EH (cell line): ENCODE measurements at places on chromosomes 2 and 18.
A peak's percentile ranks its signal among the peaks of the same experiment; 100 is the strongest.

DNA sequence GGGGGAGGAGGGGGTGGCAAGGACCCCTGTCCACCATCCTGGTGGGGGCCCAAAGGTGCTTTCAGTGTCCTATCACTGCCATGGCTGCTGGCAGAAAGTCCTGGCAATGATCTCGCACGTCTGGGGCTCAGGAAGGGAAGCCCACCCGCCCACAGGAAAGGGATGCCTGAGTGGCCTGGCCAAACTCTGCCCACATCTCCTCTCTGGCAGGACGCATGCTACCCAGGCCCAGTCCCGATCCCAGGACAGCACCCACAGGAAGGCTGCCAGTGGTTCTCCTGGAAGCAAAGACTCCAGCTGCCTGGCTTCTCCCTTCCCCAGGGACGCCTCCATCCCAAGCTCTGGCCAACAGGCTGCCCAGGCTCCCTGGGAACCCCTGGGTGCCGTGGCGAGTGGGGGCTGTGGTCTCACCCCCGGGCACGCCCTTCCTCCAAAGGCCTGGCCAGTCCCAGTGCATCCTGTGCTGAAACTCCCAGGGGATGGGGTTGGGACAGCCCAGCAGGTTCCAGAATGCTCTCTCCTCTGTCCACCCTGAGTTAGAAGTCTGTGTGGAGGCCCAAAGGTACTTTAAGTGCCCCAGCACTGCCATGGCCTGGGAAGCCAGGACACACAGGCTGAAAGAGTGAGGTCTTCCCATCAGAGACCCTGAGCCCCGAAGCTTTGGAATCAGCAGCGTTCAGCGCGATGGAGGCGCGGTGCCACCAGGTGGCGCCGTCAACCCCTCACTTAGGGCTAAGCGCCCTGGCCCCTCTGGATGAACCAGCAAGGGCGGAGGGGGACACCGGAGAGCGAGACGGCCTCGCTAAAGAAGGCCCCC, 29.8 kb upstream of the TAF1B start:
- DNase-seq, result peak; percentile 63

DNA sequence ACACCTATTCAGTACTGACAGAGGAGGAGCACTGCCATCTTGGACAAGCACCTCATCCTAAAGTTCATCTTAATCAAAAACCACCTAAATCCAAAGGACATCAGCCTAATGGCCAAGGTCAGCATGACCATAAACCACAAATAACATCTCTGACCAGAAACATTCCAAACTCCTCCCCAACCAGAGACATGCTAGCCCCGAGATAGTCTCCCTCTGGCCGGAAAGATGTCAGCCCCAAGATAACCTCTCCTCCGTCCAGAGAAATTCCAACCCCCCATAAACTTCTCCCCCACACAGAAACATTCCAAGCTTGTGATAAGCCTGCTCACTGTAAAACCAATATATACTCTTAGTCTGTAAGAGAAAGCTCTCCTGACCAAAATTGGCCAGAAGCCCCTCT, 260.6 kb downstream of the CLIP4 start:
- DNase-seq, result no peak

- no peak for DNase-seq
Observed at GRCh38 chr2:145286716-145287275, 766.9 kb upstream of the ZEB2 start.

GRCh38 chr18:11324510-11324909, 175.1 kb upstream of the PIEZO2 start:
- peak; percentile 46 for DNase-seq

DNA sequence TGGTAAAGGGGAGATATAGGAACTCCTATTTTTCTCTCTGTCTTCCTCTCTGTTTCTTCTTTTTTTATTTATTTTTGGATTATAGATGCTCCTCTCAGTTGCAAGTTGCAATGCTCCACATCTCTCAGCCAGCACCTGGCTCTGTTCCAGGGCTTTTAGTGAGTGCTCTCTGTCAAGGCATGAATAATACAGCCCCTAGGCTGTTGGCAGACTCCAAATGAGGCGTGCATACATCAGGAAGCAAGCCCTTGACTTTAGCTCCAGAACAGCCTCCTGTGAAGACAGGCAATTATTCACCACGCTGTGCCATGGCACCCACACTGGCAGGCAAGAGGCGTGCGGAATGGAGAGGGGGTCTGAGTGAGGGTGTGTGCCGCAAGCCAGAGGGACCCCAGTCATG, 228.1 kb upstream of the PXDN start:
- DNase-seq, result peak; percentile 93

DNA sequence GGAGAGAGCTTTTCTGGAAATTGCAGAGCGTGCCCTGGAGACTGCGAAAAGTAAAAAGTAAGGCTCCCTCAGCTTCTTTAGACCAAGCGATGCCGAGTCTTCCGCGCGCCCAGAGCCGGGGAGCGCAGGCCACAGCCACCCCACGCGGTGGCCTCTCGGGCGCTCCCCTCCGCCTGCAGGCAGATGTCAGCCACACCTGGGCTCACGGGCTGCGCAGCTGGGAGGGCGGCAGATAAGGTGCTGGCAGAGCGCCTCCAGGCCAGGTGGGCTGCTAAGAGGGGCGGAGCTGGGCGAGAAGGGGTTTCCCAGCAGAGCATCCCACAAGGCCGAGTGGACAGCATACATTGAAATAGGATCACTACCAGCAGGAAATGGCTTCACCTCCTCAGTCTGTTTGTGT, 81.7 kb downstream of the ARHGEF4 start:
- DNase-seq, result no peak

- DNase-seq, result no peak
Observed at GRCh38 chr2:102664471-102664909, 45.1 kb downstream of the SLC9A2 start.

DNA sequence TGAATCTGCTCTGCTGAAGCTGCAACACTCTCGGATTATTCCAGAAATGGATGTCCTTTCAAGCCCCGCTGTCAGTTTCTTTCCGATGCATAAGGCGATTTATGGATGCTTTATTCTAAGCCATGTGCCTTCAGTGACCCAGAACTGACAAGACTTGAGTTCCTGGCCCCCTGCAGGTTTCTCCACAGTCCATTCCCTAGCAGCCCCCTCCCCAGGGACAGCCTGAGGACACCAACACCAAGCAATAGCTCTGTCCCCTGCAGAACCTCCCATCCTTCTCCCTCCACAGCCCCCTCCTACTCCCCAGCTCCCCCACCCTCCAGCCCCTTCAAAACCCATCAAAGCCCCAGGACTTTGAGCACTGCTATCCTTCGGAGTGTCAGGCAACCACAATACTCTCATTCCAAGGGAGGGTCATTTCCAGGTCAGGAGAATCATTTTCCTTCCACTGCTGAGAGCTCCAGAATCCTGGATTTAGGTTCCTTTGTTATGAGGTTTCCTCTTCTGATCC, 24.6 kb upstream of the SPP2 start:
- peak; percentile 57 for DNase-seq

- peak; percentile 62 for DNase-seq
Observed at GRCh38 chr2:237440819-237441281, 26.9 kb upstream of the COL6A3 start.

GRCh38 chr2:234467289-234467688, 29.6 kb downstream of the ARL4C start:
- peak; percentile 50 for DNase-seq

- no peak for DNase-seq
Observed at GRCh38 chr2:221567809-221568208, 4.3 kb downstream of the EPHA4 start.

DNA sequence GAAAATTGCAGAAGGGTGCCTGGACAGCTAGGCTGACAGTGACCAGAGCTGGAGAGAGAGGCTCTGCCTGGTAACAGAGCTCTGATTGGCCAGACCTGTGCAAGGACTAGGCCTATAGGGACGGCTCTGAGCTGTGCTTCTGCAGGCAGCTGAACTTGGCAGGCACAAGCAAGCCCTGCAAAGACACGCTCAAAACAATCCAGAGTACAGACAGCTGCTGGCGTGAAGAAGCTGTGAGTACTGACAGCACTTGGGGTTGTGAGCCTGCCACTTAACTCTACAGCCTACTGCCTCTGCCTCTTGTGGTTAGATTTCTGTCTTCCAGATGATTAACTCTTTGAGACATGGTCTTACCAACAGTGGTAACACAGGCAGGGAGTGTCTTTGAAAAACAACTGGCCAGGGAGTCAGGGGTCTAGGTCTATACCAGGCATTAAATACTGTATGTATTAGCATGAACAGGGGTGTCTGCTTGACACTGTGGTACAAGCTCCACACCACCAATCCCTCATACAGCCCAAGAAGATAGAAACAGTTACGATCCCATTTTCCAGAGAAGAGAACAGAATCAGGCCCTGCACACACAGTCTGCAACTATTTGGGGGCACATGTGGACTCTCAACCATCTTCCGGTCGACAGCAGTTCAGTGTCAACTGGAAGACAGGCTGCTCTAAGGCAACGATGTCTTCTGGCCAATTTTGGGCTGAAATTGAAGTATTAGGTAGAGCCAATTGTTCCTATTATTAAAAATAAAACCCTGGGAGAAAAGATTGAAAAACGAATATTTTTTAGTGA, 568.4 kb downstream of the TNS1 start:
- peak; percentile 97 for DNase-seq

GRCh38 chr2:119233326-119234020, 9.8 kb downstream of the STEAP3 start:
- peak; percentile 69 for DNase-seq

DNA sequence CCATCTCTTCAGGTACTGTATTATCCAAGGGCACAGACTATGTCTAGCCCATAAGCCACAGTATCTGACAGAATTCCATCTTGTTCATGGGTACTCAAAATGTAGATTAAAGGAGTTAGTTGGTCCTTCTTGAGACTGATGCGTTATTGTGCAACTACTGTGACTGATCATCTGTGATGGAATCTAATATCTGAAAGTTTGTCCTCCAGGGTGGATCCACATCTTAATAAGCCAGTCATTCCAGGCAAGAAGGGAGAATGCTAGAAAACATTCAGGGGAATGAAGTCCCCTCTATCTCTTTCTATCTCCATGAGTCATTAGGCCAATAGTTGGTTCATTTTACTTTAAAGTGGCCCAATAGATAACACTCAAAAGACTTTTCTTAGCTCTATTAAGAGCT, 252.6 kb downstream of the EXOC6B start:
- peak; percentile 57 for DNase-seq

DNA sequence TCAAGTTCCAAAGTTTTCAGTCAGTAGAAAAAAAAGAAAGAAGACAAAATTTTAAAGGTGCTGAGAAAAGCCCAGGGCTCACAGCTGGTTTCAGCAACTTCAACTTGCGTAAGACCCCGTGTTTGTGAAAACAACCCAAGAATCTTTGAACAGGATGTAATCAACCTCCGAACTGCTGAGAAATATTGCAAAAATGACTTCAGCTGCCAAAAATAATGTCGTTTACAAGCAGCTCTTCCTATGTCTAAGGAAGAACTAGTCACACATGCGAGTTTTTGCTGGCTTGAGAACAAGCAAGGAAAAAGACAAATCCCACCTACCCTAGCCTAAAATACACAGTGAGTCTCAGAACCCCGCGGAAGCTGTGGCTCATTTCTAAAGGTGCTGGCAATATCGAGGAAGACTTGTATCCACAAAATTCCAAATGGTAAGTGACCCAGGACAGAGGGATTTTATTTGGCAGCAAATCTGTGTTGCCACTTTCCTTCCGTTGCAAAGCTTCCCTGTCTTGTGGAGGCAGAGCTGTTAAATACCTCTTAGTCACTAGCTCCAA, 59.8 kb upstream of the SLC8A1 start:
- peak; percentile 88 for DNase-seq

DNA sequence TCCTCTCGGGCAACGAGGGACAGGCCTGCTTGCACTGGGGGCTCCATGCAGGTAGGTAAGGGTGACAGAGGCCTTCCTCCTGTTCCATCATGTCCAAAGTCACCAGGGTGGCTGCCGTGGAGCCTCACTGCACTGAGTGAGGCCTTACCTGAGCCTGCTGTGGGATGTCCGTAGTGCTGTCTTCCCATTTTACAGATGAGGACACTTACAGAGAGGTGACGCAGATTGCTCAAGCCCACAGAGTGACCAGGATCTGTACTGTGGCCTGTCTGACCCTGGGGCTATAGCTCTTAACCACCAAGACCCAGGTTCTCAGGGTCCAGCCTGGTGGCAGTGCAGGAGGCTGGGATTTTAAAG, 5.4 kb downstream of the ATOH8 start:
- no peak for DNase-seq

DNA sequence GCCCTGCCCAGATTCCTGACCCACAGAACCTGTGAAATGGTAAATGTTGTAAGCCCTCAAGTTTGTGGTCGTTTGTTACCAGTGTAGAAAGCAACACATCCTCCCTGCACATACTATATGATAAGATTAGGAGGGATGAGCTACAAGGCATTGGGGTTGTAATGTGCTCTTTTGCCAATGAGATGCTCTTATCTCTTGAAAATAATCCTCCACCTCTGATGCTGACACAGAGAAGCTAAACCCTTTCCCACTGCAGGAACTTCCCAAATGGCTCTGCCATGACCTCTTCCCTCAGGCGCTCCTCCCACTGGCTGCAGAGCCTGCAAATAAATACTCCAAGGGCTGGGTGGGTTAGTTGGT, 23.5 kb downstream of the CDC42EP3 start:
- no peak for DNase-seq

- DNase-seq, result no peak
Observed at GRCh38 chr2:105175231-105175630, 66.3 kb upstream of the GPR45 start.

- peak; percentile 89 for DNase-seq
Observed at GRCh38 chr2:74002505-74003421, 18.1 kb downstream of the TET3 start.

DNA sequence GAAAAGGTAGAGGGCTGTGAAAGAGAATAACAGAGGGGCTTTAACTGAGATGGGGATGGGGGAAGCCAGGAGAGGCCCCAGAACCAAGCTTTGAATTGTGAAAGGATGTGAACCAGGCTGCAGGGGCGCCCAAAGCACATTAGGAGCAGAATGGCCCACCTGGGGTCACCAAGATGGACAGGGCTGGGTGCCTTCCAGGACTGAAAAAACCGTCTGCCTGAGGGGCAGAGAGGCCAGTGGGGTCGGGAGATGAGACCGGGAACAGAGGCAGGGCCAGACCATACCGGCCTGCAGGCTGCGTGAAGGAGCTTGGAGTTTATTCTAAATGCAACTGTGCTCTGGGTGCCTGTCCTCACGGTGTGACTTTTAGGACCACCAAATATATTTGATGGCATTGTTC, 29.1 kb upstream of the FAM136A start:
- DNase-seq, result no peak

GRCh38 chr18:35979112-35979511, 6.6 kb downstream of the RMP24 start:
- DNase-seq, result no peak

DNA sequence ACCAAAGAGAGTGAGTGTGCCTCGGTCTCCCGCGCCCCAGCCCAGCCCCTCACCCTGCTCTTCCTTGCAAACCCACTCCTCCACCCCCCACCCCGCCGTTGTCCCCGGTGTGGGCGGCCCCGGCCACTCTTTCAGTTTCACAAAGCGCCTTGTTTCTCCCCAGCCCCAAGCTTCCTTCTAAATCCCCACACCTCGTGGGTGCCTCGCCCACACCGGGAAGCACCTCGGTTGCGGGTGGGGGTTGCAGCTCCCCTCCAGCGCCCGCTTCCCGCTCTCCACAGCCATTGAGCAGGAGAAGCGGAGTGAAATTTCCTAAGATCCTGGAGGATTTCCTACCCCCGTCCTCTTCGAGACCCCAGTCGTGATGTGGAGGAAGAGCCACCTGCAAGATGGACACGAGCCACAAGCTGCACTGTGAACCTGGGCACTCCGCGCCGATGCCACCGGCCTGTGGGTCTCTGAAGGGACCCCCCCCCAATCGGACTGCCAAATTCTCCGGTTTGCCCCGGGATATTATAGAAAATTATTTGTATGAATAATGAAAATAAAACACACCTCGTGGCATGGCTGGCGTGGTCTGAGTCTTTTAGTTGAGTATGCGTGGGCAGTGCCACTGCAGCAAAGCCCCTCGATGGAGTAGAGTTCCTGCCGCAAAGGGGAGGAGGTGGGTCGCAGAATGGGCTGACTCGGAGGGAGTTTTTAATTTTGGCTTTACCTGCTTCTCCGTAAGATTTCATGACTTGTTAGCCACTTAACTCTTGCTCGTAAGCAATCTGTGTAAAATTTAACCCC, 848 bp downstream of the TMSB10 start:
- DNase-seq, result peak; percentile 34
